ENCODE measurements at places on chromosomes 2 and 18. TPM values are rescaled to one million over a fixed set of nuclear protein-coding genes. Genes with fewer than 3 reads are reported as not detected.

The ALKAL2 gene
- total RNA-seq: 0.60 TPM

The SERPINB4 gene
- not detected for total RNA-seq

The NPPC gene
- 0.58 TPM for total RNA-seq

The LIMS3 gene
- total RNA-seq: 0.17 TPM

The MYCN gene
- not detected for total RNA-seq

GRCh38 chr18:71212222-71212621, 923.4 kb downstream of the SOCS6 start:
- H3K36me3 ChIP-seq: no peaks in the 10 kb centered on the region
- no peak overlapping the region for H3K27ac ChIP-seq
- H3K4me1 ChIP-seq: no peaks in the 10 kb centered on the region
- H3K4me3 ChIP-seq: no peak overlapping the region

GRCh38 chr2:156589381-156590079, 153.4 kb downstream of the GPD2 start:
- DNase-seq: peak; percentile 11
- no peaks in the 10 kb centered on the region for H3K36me3 ChIP-seq
- H3K27ac ChIP-seq: no peak overlapping the region
- H3K4me1 ChIP-seq: no peaks in the 10 kb centered on the region

All from activated T-cell treated with anti-CD3 and anti-CD28 coated beads, Interleukin-2, amount 50 U/mL, for 72 hours (primary cell).